ENCODE measurements at places on chromosomes 16 and 17. TPM values are rescaled to one million over a fixed set of nuclear protein-coding genes. Genes with fewer than 3 reads are reported as not detected.

SRCAP gene
- total RNA-seq = 66.6 TPM

ZNF624 gene
- total RNA-seq = 5.6 TPM

CDK3 gene
- 9.6 TPM for total RNA-seq

FOXL1 gene
- total RNA-seq = 0.81 TPM

KCNJ12 gene
- 2.5 TPM for total RNA-seq

RNU2-1 gene
- 7,693 TPM for total RNA-seq

ADAD2 gene
- total RNA-seq = 0.52 TPM

GRIN2A gene
- 0.09 TPM for total RNA-seq

ZFP3 gene
- total RNA-seq = 6.7 TPM

HOXB8 gene
- 1.0 TPM for total RNA-seq

ZNF19 gene
- 11.4 TPM for total RNA-seq

CRISPLD2 gene
- 61.9 TPM for total RNA-seq

CEP131 gene
- total RNA-seq = 7.5 TPM

SCARF1 gene
- total RNA-seq = 48.5 TPM

GLIS2 gene
- 34.1 TPM for total RNA-seq

NEUROD2 gene
- total RNA-seq = not detected

All from upper lobe of right lung (tissue), 1 donor.